Stimulated activated CD4-positive, alpha-beta T cell treated with anti-CD3 and anti-CD28 coated beads, Interleukin-15, amount 100 ng/mL, for 48 hours (primary cell): ENCODE measurements at places on chromosomes 5 and 9.

- DNase-seq: no peak
Measured at GRCh38 chr5:173839117-173839713, 48.9 kb upstream of the CPEB4 start.

- DNase-seq: no peak
Measured at GRCh38 chr5:95709967-95710650, 21.0 kb upstream of the RHOBTB3 start.

GRCh38 chr5:179623906-179624741 is 653 bp upstream of the HNRNPH1 start:
- DNase-seq: peak; percentile 58

GRCh38 chr9:113482341-113482740 is 18.8 kb downstream of the RGS3 start:
- DNase-seq: no peak
